Fibroblast of the conjunctiva (primary cell): ENCODE measurements at places on chromosomes 7 and 10.

GRCh38 chr10:60350400-60350799 is 39.3 kb downstream of the ANK3 start:
- DNase-seq, result no peak

DNA sequence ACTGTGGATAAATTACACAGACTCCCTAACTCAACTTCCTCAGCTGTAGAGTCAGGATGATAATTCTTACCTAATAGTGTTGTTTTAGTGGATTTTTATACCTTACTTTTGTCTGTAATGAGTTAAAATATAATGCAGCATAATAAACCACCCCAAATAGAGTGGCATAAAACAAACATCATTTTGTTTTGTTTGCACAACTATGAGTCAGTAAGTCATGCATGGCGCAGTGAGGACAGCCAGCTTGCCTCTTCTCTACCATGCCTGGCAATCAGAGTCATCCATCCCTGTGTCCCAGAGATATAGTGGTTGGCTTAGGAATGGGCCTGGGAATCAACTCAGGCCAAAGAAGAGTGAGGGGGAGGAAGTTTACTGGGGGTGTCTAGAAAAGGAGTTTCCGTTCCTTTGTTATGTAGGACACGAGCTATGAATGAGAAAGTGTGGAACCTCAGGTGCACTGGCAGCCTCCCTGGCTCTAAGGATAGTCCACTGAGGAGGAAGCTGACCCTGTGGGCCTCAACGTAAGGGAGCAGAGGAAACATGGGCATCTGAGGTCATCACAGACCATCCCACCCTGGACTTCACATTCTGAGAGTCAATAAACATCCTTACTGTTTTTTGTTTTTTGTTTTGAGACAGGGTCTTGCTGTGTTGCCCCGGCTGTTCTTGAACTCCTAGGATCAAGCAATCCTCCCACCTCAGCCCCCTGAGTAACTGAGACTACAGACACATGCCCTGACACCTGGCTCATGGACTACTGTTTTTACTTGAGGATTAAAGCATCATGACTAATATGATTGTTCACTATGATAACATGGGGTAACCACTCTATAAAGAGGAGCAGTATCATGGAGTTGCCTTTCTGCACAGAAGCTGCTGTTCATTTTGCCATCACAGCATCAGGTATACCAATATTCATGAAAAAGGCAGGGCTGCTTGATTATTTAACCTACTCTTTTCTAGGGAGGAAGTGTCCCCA is 21.0 kb upstream of the GRB10 start:
- no peak for DNase-seq

DNA sequence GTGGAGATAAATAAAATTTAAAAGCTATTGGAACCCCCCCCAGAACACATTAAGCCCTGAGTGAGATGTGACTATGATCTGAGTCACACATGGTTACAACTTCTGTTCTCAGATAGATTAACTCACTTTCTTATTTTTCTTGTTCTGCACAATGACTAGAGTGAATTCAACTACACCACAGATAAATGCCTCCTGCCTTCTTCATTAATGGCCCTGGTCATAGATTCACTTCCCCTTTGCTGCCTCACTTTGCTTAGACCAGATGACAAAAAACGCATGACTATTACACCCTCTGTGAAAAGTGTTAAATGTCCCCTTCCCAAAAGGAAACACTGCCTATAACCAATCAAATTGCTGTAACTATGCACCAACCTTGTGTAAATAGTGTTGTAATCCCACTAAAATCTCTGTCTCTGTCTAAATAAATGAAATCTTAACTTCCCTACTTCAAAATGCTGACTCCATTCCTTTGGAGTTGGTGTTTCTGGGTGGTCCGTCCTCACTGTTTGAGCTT is 49.4 kb downstream of the AKR1D1 start:
- DNase-seq, result no peak

DNA sequence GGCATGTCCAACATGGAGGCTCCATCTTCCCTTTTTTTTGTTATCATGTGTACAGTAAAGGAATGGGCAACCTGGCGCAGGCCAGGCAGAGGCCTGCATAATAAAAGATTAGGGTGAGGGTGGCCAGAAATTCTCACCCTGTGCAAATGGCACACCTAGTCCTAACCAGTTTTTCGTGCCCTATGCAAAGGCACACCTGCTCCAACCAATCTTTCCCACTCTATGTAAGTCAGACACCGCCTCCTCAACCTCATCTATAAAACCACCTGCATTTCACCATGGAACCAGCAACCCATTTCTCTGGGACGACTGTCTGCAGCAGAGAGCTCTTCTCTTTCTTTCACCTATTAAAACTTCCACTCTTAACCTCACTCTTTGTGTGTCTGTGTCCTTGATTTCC is 16.1 kb downstream of the TBATA start:
- no peak for DNase-seq

DNA sequence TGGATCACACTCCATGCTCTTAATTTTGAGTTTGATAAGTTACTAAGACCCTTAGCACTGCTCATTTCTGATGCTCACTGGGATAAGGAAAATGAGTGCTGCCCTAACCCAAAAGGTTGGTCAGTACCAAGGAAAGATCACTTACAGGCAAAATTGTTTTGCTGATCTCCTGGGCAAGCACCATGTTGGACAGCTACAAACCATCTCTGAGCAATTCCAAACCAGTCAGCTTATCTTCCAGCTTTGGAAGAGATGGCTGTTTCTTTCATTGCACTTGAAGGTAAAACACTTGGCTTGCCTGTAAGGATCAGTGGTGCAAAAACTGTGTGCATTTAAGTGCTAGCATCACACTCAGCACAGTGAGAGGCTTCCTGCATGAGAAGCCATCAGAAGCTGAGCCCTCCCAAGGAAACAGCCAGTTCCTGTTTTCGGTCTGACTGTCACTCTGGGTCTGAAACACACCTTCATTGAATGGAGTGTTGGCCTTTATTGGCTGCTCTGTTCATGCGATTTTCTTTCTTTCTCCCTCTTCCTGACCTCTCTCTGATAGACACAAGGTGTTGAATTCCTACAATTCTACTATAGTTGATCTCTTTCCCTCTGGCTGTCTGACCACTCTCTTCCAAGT is 126.4 kb upstream of the GHITM start:
- no peak for DNase-seq

GRCh38 chr10:71770789-71771188 is 2.5 kb downstream of the VSIR start:
- no peak for DNase-seq
